Hematopoietic multipotent progenitor cell treated with erythropoietin and hydrocortisone succinate and interleukin-3 and kit ligand, for 4 days (in vitro differentiated cells): ENCODE measurements at places on chromosomes 13 and 19.

DNA sequence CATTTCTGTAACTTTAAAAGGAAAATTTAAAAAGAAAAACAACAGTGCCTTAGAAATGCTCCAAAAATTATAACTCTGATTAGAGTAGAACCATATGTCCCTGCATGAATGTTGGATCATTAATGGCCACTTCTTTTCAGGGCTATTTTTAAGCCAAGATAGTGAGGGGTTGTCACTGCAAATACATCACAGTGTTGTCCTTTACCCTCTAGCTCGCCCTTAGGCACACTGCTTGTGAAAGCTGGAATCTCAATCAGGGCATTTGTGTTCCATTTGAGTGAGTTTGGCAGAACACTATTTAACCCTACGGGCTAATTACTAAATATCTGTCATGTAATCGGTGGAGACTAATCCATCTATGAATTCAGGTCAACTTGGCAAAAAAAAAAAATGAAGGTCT lies 212.2 kb downstream of the NHLRC3 start:
- no peak for DNase-seq

- no peak for DNase-seq
Measured at GRCh38 chr19:46082728-46083050, 41.8 kb downstream of the IGFL3 start.

DNA sequence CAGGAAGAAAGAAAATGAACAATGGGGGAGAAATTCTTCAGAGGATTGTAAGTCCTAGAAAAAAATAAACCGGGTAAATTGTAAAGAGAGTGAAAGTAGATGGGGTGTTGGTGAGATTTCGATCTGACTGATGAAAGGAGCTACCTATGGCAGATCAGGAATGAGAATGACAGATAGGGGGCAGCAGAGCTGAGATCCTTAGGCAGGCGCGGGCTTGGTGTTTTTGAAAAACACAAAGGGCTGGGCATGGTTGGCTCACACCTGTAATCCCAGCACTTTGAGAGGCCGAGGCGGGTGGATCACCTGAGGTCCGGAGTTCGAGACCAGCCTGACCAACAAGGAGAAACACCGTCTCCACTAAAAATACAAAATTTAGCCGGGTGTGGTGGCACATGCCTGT lies 1468.6 kb upstream of the SLC10A2 start:
- peak; percentile 4 for DNase-seq

- DNase-seq: no peak
Measured at GRCh38 chr13:41488124-41488523, 30.8 kb downstream of the RGCC start.

DNA sequence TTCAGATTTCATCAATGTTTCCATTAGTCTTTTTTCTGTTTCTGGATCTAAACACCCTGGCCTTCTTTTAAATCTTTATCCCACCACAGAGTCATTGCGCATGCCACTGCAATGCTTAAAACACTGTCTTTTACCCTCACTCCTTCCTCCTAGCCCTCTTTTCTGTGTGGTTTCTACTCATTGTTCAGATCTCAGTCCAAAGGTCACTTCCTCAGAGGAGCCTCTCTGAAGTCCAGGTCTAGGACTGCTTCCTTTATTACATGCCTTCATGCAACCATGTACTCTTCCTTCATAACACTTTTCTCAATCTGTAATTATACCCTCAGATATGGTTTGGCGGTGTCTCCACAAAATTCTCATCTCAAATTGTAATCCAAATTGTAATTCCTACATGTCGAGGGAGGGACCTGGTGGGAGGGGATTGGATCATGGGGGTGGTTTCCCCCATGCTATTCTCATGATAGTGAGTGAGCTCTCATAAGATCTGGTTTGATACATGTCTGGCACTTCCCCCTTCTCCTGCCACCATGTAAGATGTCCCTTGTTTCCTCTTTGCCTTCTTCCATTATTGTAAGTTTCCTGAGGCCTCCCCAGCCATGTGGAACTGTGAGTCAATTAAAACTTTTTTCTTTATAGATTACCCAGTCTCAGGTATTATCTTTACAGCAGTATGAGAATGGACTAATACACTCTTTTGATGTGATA lies 808.9 kb downstream of the DIAPH3 start:
- DNase-seq: no peak

GRCh38 chr19:23260956-23261355 lies 10.8 kb upstream of the ZNF724 start:
- no peak for DNase-seq

DNA sequence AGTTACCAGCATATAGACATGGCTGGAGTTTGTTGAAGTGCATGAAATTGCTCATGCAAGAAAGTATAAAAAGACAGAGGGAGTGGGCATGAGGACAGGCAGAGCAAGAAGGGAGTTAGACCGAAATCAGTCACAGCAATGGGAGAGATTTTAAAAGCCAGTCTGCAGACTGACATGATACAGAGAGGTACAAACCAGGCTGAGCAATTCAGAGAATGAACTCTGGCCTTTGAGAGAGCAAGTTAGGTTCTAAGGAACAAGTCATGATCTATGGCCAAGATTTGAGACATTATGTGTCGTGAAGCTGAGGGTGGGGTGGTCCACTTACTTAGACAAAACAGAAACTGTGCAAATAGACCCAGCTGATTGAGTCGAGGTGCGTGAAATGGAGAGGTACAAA lies 93.4 kb upstream of the TSC22D1 start:
- no peak for DNase-seq

- no peak for DNase-seq
Measured at GRCh38 chr13:106113796-106114195, 421.7 kb downstream of the EFNB2 start.

DNA sequence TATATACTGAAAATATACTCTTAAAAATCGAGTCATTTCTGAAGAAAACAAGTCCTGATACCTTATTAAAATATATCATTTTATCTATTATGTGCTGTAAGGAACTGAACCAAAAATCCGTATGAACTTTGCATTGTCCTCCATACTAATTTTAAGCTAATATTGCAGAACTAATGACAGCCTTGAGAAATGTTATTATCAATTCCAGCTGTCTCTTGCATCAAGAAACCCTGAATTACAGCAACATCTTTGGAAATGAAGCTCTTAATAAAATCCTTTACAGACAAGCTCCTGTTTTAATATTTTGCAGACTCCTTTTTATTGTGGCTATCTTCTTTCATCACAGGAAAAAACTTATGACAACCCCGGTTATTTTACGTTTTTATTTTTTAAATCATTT lies 1335.3 kb downstream of the EFNB2 start:
- DNase-seq: no peak

GRCh38 chr19:18496167-18496979 lies 25.5 kb downstream of the ELL start:
- peak; percentile 58 for DNase-seq

- DNase-seq: no peak
Measured at GRCh38 chr19:18568367-18568766, 3.3 kb upstream of the UBA52 start.

DNA sequence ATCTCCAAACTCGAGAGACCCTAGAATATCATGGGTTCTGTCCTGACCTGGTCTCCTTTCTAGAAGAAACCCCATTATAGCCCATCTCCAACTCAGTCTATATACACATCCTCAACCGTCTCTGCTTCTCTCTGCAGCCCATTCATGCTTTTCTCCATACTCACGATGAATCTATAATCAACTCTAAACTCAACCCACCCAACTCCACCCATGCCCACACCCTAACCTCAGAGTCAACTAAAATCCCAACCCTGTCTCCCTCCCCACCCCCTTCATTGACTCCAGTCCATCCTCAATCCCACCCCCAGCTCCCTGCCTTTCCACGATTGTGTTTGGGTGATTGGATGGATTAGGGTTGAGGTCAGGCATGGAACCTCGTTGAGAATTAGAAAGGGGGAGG lies 1.8 kb downstream of the SBK3 start:
- no peak for DNase-seq

DNA sequence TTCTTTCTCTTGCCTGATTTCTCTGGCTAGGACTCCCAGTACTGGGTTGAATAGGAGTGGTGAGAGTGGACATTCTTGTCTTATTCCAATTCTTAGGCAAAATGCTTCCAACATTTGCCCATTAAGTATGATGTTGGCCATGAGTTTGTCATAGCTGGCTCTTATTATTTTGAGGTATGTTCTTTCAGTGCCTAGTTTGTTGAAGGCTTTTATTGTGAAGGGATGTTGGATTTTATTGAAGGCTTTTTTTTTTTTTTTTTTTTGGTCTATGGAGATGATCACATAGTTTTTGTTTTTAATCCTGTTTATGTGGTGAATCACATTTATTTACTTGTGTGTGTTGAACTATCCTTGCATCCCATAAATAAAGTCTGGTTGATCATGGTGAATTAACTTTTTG lies 19.8 kb downstream of the NHLRC3 start:
- no peak for DNase-seq

GRCh38 chr19:51158474-51159129 lies 16.5 kb downstream of the SIGLEC7 start:
- DNase-seq: peak; percentile 89
